Heart left ventricle (tissue), 16 donors: ENCODE measurements at places on chromosomes 6 and 20.

- no peak for DNase-seq
Observed at GRCh38 chr20:44785768-44786167, 24.6 kb downstream of the RIMS4 start.

DNA sequence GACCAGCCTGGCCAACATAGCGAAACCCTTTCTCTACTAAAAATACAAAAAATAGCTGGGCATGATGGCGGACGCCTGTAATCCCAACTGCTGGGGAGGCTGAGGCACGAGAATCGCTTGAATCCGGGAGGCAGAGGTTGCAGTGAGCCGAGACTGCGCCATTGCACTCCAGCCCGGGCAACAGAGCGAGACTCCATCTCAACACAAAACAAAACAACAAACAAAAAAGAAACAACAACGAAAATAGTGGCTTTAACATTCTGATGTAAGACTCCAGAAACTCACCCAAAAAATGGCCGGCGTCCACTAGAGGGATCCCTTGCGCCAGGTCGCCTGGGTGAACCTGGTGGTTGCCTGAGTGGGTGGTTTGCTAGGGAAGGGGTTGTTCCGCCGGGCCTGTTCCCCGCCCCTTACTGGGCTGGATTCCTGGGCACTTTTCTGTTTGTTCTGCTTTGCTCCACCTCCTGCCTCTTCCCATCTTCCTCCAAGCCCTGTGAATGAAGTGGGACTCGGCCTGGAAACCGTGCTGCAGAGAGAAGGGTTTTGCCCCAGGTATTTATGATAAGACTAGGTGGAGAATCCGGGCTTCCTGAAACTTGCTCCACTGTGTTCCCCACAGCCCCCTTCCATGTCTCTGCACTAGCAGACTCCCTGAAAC, 1.5 kb downstream of the PABPC1L start:
- DNase-seq: no peak

- DNase-seq: no peak
Observed at GRCh38 chr20:37670351-37670791, 23.5 kb upstream of the CTNNBL1 start.

DNA sequence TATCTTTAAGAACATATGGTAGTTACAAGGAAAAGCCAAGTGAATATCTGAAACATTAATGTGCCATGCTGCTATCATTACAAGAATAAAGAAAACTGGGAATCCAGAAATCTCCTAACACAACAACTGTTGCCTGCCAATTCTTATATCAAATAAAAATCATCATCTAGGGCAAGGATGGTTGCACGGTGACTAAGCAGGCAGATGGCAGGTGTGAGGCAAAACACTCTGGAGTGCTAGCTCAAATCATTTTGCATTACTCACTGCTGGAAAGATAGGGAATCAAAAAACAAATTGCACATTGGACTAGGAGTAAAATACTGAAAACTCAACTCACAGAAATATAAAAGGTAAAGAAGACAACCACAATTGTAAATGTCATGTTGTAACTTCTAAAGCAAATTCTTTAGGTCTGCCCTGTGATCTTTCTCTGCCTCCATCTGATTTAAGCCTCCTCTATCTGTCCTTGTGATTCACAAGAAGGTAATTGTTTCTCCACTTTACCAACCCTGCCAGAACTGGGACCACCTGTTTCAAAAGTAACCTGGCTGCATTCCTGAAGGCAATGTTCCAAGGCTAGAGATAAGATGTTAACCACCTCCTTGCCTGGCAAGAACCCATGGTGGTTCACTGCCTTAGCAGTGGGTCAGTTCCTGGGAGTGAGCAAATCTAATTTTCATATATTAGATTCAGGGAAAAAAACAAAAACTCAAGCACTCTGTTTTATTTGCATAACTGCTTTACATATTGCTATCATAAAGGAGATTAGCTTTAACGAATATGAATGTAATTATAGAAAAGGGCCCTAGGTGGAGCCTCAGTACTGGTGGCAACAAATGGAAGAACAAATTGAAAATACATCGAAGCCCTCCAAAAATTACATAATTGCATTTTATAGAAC, 33.1 kb upstream of the LCA5 start:
- DNase-seq: no peak

GRCh38 chr20:14497004-14497403, 159.6 kb upstream of the FLRT3 start:
- DNase-seq: no peak
